ENCODE measurements at places on chromosomes 4 and X.

GRCh38 chrX:109448282-109448938 is 33.5 kb downstream of the GUCY2F start:
- DNase-seq, result no peak

GRCh38 chr4:73828956-73829355 is 7.5 kb upstream of the CXCL6 start:
- no peak for DNase-seq

GRCh38 chr4:8198906-8199593 is at the start of gene SH3TC1:
Gene SH3TC1 (plus strand): TSS chr4:8199290. CDS start chr4:8205195, 5,905 bp downstream.
- peak; percentile 70 for DNase-seq

GRCh38 chr4:124065936-124066335 is 646.6 kb downstream of the ANKRD50 start:
- DNase-seq, result no peak

GRCh38 chr4:68905939-68906779 is 45.4 kb downstream of the UGT2A3 start:
- DNase-seq, result no peak

GRCh38 chr4:78923464-78924312 is 15.6 kb downstream of the PAQR3 start:
- no peak for DNase-seq

GRCh38 chr4:145302725-145303124 is 122.3 kb upstream of the OTUD4 start:
- no peak for DNase-seq

DNA sequence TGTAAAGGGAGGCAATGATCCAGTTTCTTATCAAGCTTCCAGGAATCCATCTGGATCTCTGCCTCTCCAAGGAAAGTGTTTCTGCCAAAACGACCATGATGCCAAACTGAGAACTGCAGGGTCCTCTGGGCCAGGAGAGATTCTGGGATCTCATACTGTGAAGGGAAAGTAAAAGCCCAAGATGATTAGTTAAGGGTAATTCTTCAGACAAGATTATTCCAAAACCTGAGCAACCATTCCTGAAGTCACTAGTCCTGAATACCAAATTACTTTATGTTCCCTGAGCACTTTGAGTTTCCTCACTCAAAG is 42.0 kb downstream of the SRPX2 start:
- no peak for DNase-seq

GRCh38 chrX:39728025-39728424 is 369.7 kb downstream of the BCOR start:
- DNase-seq, result no peak

DNA sequence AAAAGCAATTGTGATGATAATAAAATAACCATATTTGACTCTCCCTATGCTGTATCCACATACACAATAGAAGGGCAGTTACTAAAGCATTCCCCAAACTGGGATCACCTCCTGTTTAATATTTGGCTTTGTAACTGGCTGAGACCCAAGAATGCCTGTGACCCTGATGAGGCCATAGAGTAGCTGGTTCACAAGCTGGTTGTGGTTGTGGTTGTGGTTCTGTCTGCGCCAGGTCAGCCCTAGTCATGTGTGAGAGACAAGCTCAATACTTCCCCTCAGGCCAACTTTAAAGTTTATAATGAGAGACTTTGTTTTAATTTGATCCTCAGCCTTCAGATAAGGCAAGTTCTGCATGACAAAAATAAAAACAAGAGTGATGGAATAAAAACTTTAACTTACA is 209.9 kb downstream of the PARM1 start:
- DNase-seq, result no peak

DNA sequence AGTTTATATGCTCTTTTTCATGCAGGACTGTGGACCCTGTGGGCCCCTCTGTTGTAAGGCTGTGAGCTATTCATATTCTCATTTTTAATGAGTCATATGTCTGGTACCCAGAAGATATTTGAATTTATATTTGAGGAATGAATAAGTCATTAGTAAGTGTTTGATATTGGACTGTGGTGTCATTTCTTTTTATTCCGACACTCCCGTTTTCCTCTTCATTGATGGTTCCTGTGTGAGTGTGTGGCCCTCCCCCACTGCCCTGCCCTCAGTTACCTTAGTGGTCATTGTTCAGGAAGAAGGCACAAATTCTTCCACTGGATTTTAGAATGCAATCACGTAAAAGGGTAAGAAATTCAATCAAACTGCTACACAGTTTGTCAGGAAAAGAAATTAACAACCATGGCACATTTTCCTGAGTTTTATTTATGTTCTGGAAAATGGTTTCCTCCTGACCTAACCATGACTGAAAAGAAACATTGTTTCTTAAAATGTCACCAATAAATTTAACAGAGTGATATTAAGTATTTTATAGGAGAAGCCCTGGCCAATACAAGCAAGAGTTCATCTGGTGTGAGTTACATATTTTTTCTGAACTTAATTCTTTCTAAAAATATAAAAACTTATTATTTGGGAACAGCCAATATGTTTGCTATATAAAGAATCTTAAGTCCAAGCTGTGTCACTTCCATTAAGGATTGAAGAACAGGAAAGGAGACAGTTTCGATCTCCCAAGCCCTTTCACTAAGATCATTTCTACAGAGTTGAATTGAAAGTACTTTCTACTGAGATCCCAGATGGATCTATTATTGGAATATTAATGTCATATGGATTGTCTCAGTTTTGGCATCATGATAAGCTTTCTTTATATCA is 370.5 kb upstream of the ANXA10 start:
- no peak for DNase-seq

GRCh38 chrX:107827852-107828251 is 2.2 kb downstream of the MID2 start:
- no peak for DNase-seq

DNA sequence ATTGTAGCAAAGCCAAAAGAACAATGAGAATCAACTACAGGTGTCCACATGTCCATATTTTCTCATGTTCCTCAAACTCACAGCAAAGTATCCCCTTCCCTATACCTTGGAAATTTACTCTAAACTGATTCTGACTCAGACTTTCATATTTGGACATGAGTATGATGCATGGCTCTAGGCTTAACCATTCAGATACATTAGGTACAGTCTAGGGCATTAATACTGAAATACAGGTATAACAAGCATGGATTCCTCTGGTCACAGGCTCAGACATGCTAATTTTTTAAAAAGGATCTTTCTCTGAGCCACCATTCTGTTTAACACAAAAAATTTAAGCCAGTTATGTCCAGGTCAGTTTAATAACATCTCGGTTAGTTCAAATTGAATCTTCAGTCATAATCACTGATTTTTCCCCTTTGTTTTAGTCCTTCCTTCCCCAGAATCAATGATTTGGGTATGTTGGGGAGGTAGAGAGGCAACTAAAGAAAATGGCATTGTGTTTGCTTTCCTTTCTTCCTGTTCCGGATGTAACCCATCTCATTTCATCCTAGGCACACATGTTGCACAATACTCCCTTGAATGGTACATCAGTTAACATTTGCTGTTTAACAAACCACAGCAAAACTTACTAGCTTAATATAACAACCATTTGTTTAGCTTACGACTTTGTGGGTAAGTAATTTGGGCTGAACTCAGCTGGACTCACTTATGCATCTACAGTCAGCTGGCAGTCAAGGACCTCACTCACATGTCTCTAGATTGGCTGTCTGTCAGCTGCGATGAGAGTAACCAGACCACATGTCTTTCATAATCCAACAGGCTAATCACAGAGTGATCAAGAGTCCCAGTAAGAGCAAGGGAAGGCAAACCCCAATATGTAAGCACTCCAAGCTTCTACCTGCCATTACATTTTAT is 75.3 kb upstream of the GRIA3 start:
- DNase-seq, result no peak

GRCh38 chr4:82629238-82630000 is 67.6 kb upstream of the TMEM150C start:
- no peak for DNase-seq

- no peak for DNase-seq
These were observed 111.6 kb upstream of the PRKG2 start for GRCh38 chr4:81326581-81326980.

DNA sequence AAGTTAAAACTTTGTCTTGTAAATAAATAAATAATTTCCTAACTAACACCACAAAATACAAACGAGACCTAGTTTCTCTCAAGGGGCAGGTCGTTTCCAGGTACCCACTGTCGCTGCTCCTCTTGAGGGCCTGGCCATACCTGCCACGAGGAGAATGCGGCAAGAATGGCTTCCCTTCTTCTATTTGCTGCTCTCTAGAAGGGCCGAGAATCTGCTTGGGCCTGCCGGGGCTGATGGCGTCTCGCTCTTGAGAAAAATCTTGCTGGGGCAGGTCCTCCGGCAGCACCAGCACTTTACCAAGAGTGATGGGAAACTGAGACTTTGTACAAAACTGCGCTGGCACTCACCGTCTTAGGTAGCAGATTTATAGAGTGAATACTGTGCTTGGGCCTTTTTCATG is 31.5 kb downstream of the CYLC1 start:
- no peak for DNase-seq

GRCh38 chr4:163440040-163440439 is 33.5 kb downstream of the TKTL2 start:
- no peak for DNase-seq

DNA sequence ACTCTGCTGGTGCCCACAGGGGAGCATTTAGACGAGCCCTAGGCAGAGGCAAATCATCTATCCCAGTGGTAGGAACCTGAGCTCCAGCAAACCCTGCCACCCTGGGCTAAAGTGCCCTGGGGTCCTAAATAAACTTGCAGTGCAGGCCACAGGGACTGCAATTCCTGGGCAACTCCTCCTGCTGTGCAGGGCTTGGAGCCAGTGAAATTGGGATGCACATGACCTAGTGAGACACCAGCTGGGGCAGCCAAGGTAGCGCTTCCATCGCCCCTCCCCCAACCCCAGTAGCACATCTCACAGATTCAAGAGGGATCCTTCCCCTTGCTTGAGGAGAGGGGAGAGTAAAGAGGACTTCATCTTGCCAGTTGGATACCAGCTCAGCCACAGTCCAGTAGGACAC is 44.1 kb downstream of the CHRNA9 start:
- DNase-seq, result no peak

GRCh38 chr4:130419211-130419975 is 1323.4 kb downstream of the C4orf33 start:
- no peak for DNase-seq

- no peak for DNase-seq
These were observed 7.9 kb upstream of the STOX2 start for GRCh38 chr4:183897193-183897592.

All from activated naive CD8-positive, alpha-beta T cell treated with anti-CD3 and anti-CD28 coated beads, Interleukin-2, amount 50 U/mL, for 24 hours (primary cell).